ENCODE measurements at places on chromosomes 5 and 9.
A peak's percentile ranks its signal among the peaks of the same experiment; 100 is the strongest.

- DNase-seq, result no peak
These were observed 103.4 kb downstream of the DOCK2 start for GRCh38 chr5:169740435-169740834.

DNA sequence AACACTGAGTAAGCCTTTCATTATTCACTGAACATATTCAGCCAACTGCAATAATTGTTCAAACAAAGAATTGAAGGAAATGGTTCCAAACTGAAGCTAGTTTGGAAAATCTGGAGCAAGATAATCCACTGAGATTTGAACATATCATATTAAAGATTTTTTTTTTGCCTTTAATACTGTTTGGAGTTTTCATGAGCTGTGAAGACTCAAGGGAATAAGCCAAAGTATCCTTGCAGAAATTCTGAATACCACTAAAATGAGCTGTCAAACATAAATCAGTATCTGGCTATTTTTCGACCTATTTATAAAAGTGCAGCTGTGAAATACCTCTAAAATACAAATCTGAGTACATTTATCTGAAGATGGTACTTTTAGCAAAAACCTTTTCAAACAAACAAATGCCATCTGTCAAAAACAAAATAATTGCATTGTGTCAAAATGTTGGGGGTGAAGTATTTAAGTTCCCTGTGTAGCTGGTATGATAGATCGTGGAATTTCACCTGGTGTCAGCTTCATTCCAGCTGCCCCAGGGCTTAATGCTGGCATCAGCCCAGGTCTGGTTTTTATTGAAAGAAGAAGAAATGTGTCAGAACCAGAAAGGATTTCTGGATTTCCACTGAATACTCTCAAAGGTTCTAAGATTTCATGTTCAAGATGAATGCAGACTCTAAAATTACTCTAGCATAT is 149.0 kb upstream of the GRAMD2B start:
- DNase-seq, result no peak

DNA sequence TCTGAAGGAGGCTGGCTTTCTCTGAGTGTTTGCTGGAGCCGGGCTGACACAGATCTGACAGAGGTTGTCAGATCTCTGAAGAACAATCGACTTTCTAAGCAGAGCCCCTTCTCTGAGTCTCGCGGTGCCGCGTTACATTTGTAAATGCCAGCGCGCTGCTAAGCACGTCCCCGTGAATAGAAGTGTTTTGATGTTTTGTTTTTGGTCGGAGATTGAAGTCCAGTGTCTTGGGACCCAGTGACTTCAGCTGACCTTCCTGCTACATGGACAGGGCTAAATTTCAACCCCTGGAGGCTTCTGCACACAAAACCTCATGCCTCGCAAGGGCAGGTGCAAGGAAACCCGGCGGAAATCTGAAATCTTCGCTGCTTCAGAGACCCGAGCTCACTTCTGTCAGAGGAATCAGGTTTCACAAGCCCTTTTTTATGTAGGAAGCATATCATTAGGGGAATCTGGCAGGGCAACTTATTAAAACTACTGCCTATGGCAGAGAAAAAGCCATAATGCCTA is 27.2 kb downstream of the NEUROG1 start:
- no peak for DNase-seq

GRCh38 chr5:131328536-131329285 is 64.9 kb downstream of the CDC42SE2 start:
- DNase-seq, result no peak

DNA sequence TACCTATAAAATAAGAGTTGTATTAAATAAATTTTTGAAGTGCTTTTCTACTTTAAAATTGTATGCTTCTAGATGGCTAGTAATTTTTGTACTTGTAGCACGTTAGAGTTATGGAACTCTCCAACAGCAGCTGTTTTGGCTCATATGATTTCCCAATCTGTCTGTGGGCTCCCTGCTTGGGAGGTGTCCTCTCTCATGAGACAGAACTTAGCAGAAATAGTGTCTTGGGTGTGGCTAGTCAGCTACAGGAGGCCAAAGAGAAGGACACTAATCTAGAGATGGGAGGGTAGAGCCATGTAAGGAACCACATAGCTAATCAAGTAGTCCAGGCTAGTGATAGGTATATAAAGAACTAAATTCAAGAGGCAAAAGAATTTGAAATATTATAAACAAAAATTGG is 78.4 kb upstream of the DAB2 start:
- no peak for DNase-seq

DNA sequence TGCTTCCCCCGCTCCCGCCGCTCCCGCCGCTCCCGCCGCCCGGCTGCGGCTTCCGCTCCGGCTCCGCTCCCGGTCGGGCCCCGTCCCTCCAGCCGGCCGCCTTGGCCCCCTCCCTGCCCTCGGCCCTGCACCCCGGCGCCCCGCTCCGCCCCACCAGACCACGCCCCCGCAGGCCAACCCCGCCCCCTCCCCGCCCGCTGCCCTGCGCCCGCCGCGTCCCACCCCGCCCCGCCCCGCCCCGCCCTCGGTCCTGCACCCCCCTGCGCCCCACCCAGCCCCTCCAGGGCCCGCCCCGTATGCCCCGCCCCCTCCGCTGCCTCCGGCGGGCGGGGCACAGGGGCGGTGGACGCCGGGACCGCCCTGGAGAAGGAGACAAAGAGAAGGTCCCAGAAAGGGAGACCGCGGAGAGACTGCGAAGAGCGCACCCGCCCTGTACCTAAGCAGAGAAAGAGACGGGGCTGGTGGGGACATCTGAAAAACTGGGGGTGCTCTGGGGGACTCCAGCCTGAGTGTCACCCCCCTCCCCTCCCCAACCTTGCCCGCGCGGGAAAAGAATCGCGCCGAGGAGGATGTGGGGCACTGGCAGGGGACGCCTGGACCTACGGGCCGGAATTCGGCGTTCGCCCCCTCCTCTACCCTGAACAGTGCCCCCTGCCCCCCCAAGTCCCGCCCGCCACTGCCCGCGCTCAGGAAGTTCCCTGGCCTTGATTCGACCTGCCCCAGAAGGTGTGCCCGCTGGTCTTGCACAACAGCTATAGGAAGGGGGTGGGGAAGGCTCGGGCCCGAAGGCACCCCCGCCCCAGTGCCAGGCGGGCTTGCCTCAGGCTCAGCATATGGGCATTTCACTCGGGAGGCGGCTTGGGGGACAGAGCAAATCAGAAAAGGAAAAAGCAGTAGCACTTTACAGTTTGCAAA is 42.8 kb upstream of the STXBP1 start:
- DNase-seq, result peak; percentile 79

GRCh38 chr9:36959681-36960574 is 74.1 kb downstream of the PAX5 start:
- DNase-seq, result no peak

GRCh38 chr5:60377826-60378225 is 322.1 kb downstream of the DEPDC1B start:
- no peak for DNase-seq

DNA sequence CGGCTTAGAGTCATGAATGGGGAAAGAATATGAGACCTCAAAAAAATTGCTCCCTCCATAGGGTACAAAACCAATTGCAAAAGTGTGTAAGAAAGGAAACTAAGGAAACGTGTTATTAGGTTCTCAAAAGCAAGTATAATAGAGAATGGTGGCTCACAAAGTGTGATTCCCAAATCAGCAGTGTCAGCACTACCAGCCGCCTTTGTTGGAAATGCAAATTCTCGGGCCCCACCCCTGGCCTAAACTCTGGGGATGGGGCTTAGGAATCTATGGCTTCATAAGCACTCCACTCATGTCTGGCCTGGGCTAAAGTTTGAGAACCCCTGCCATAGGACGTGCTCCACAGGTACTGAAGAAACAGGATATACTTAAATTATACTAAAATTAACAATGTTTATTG is 1.6 kb upstream of the CCDC69 start:
- no peak for DNase-seq

DNA sequence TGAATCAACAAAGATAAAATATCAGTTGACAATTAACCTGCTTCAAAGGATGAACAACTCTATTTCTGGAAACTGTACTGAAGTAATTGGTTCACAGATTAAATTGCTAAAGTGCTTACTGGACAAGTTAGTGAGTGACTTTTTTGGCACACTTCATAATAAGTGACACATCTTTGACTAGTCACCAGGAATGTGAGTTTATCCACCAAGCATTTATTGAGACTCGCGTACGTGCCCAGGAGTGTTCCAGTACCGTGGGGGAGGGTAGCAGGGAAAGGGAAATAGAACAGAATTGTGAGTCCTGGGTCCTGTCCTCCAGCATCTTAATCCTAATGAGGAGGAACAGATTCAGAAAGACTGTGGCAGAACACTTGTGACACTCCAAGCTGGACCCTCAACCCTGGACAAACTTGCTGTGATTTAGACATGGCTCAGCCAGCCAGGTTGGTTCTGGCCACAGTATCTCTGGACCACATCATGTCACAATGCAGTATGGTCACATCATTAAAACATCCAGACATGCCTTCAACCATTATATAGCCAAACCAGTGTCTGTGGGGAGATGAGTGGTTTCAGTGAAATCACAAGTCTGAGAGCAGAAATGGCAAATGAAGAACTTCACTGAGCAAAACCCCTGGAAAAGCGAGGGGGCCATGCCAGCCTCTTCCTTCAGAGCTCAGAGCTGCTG is 623.1 kb downstream of the BNC2 start:
- no peak for DNase-seq

DNA sequence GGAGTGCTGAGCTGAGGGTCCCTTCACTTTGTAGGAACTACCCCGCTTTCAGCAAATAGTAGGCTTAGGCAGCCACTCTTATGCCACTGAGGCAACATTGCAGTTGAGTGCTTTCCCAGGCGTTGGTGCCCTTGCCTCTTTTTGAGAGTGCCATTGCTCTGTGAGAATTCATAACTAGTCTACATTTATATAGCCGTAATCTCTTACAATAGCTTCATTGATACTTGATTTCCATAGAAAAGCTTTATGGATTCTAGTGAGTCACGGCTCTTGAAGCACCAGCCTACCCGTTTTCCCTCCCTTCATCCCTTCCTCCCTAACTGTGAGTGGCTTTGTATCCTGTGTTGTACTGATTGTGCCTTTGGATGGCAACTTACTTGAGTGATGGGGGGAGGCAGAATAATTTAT is 283.9 kb downstream of the AOPEP start:
- DNase-seq, result no peak

GRCh38 chr5:171978016-171978415 is 28.4 kb downstream of the FBXW11 start:
- DNase-seq, result no peak

- DNase-seq, result no peak
These were observed 22.4 kb downstream of the TNFAIP8 start for GRCh38 chr5:119378075-119378700.

GRCh38 chr9:109320742-109321448 is at the start of gene EPB41L4B:
TSS of gene EPB41L4B (minus strand) at chr9:109321059. CDS start at chr9:109320446, 613 bp downstream.
- DNase-seq, result peak; percentile 93

DNA sequence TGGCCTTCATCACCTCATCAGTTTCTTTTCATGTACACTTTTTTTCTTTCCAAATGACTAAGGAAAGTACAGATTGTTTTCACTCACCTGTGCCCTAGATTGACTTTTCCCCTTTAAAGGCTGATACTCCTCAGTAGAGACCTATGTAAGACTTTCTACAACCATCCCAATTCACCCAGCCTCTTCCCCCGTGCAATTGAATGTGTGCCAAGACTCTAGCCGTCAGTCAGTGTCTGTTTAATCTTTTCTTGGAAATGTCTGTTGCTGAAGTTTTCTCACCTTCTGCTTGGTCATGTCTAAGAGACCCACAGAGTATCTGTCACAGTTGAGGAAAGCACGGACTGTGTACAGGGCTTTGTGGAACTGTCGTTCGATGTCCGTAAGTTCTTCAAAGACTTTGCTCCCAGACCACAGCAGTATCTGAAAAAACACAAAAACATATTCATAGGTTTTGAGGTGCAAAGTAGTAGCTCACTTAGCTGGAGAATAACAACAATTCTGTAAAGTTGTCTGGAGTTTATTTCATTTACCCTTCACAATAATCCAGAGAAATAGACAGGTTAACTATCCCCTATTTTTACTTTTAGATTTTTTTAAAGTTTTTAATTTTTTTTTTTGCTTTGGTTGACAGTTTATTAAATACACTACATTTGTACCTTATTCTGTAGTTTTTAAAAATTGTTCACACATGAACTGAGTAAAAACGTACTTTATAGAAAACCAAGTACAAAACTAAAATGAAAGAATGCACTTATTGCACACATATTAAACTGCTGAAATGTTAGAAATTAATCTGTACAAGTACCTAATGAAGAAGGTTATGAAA is 13.6 kb downstream of the PDE6A start:
- no peak for DNase-seq

GRCh38 chr5:64019746-64020145 is 57.5 kb upstream of the HTR1A start:
- DNase-seq, result no peak

- no peak for DNase-seq
These were observed 55.1 kb downstream of the ACTL7B start for GRCh38 chr9:108800632-108801099.

DNA sequence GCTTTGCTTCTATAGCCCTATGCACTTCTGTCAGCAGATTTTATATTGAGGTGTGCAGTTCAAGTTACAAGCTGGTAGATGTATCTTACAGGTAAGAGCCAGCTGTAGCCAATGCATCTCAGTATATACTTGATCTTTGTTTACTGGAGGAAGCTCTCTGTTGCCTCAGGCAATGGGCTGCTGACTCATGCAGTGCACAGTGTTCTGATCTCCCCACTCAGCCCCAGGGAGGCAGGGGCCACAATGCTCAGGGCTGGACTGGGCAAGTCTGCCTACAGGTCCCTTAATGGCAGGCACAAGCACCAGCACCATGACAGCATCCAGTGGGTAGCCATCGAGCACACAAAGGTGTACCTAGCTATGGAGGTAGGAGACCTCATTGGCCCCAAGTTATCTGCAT is 178.8 kb upstream of the CDH10 start:
- DNase-seq, result no peak

DNA sequence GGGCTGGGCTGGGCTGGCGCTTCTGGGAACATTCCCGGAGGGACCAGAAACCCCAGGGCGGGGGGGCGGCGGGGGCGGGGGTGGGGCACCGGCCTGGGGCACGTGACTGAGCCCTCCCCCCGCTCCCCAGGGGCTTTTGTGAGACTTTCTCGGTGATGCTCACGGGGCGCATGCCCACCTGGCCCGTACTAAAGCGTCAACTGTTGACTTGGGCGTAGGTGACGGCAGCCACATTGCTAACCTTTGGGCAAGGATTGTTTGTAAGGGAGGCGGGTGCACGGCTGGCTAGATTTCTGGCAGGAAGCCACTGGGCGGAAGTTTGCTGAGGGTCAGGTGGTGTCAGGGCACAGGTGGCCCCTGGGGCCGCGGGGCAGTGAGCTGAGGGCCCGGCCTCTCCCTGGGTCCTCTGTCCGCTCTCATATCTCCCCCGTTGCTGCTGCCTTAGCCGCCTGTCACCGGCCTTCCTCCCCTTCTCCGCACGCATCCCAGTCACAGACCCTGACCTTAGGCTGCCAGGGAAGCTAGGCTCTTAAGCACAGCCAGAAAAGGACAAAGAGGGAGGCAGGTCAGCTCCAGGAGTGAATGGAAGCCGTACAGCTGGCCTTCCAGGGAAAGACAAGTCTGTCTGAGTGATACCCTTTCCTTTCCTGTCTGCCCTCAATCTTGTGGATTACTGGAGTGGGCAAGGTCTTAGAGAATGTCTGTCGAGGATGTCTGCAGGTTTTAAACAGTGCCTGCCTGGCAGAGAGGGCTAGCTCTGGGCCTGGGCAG is 812 bp downstream of the CACFD1 start:
- DNase-seq, result no peak

- DNase-seq, result no peak
These were observed 2.9 kb downstream of the MYOZ3 start for GRCh38 chr5:150663936-150664335.
